ENCODE measurements at places on chromosomes 11 and 22. TPM values are rescaled to one million over a fixed set of nuclear protein-coding genes. Genes with fewer than 3 reads are reported as not detected.

The GNG3 gene
- not detected for total RNA-seq

The ADM gene
- 131 TPM for total RNA-seq

The FAM180B gene
- total RNA-seq, result not detected

The KDM4D gene
- 2.1 TPM for total RNA-seq

The TTC38 gene
- 46.5 TPM for total RNA-seq

The SHANK2 gene
- 9.2 TPM for total RNA-seq

The CBLIF gene
- not detected for total RNA-seq

The SPDYC gene
- not detected for total RNA-seq

The MUC5B gene
- total RNA-seq, result not detected

The LRRC10B gene
- total RNA-seq, result not detected

The INS gene
- total RNA-seq, result not detected

All from epithelial cell of alveolus of lung (primary cell).